ENCODE measurements at places on chromosomes 3 and 15.

DNA sequence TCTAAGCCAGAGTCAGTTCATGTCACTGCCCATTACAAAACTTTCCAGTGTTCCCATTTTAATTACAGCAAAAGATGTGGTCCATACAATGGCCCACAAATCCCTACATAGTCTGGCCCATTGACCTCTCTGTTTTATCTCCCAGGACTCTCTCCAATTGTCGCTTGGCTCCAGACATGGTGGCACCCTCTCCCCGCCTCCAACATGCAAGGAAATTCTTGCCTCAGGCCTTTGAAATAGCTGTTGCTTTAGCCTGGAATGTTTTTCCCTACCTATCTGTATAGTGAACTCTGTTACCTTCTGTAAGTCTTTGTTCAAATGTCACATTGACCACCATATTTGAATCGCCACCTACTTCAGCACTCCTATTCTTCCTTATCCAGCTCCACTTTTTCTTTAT lies 377.3 kb upstream of the MCTP2 start:
- DNase-seq = no peak

- DNase-seq = no peak
Measured at GRCh38 chr3:157160658-157161424, 894 bp upstream of the CCNL1 start.

DNA sequence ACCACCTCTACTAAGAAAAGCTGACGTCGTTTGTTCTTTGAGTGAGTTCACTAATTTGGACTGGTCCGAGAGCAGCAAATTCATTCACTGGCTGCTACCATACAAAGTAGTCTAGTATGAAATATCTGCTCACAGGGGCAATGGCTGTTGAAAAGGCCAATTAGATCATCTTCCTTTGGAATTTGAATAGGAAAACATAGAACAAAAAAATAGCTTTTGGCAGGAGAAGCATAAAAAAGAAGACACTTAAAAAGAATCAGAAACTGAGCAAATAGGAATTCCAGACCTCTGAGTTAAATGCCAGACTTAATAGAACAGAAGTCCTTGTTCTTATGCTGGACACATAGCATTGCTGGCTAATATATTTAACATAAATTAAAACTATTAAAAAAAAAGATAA lies 159.3 kb downstream of the IL1RAP start:
- no peak for DNase-seq

- no peak for DNase-seq
Measured at GRCh38 chr3:145898487-145898886, 262.5 kb downstream of the PLOD2 start.

DNA sequence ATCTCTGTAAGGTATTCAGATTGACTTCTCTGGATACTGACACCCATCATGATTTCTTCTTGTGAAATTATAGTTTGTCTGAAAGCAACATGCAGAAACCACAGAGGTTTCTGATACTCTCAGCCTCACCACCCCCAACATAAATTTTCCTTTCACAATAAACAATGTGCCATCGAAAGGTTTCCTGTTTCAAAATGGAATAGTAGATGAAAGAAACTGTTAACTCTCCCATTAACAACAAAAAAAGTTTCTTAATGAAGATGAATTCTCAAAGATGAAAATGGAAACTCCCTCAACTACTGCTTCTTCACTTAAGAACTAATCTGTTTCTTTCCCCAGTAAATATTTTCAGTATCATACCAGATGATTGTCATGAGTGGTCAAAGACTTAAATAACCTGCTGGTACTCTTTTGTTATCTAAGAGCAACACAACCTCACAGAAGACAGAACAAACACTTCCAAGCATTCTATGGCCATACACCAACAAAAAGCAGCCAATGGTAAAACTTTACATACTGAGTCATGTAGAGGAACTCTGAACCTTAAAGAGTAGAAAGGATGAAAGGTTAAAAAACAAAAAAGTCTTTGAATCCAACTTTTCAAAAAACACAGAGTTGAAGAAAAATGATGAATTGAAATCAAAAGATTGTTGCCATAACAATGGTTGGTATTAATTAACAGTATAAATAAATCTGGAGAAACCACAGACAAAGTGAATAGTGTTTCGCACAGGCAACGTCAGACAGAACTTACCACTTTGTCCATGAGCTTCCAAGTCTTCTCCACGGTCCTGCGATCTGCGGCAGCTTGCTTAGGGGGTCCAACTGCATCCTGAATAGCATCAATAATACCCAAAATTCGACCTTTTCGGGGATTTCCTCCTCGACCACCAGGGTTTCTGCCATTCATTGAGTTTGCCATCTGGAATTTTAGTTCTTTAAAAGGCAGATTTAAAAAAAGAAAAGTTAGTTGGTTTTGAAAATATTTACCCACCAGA lies 1.9 kb downstream of the CBLB start:
- DNase-seq = no peak

Data from naive thymus-derived CD8-positive, alpha-beta T cell (primary cell).